ENCODE measurements at places on chromosomes 1 and 21.

GRCh38 chr1:169894424-169895145 lies 889 bp upstream of the SCYL3 start:
- no peak for DNase-seq

DNA sequence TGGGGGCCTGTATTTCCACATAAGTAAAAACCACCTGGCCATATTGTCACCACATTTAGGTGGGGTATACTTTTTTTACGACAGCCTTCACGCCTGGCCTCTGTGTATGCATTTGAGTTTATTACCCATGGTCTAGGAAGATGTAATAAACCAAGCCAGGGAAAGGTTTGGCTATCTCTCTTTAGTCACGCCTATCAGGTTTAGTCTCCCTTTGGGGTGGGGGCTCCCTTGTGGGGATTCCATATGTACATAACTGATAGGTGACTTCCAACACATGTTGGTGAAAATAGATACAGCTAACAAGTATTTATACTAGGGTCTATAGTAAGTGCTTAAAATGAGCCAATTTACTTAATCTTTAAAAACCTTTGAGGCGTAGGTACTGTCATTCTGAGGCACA lies 4.2 kb downstream of the YBX1 start:
- no peak for DNase-seq

DNA sequence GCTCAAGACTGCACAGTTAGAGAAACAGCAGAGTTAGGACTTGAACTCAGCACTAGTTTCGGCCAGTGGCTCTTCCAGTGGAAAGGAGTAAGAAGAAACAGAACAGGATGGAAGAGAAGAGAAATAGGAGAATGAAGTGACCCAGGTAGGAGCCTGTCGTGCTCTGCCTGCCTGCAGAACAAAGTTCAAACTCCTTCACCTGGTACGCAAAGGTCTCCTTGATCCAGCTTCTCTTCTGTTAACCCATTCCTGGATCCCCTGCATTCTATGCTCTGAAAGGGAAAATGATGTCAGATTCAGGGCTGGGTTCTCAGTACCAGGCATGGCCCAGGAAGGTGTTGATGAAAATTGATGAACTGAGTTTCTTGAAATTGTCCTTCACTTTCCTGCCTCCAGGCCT lies 3.9 kb downstream of the FAM229A start:
- no peak for DNase-seq

DNA sequence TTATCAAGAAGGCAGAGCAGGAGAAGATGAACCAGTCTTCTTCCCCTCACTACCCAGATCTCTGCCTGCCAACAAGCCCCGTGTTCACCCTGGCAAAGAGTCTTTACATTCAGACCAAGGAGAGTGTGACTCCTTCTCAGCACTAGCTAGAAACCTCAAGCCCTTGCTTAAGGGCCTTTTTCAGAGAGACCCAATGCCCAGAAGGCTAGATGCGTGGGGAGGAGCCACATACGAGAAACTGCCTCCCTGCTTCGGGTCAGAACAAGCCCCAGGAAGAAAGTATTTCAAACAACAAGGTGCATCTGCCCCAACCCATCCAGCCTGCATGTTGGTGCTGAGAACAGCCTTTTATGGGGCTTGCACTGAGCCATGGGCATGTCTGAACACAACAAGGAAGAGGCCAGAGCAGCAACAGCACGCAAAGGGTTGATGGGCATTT lies 152.7 kb upstream of the CAMK1G start:
- DNase-seq: no peak

DNA sequence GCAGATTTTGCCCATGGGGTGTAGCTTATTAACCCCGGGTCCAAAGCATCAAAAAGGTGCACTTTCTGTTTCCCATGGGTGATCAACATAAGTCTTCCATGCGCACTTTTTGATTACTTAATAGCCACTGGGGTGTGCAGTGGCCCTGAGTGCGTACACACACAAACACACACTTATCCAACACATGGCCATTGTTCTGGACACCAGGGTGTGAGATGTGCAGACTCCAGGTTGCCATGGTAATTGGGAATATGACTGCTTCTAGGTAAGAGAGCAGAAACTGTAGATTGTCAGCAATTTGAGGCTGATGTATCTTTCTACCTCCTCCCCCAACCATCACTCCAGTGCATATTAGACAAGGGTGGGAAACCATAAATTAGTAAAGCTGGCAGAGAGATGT lies 68.8 kb downstream of the MAB21L3 start:
- DNase-seq: no peak

- DNase-seq: peak; percentile 80
These were observed 1.4 kb downstream of the DAB1 start for GRCh38 chr1:57422271-57423134.
